Ascending aorta (tissue), 2 donors: ENCODE measurements at places on chromosomes 7 and 10. TPM values are rescaled to one million over a fixed set of nuclear protein-coding genes. Genes with fewer than 3 reads are reported as not detected.

The TEX47 gene
- not detected for total RNA-seq

DNA sequence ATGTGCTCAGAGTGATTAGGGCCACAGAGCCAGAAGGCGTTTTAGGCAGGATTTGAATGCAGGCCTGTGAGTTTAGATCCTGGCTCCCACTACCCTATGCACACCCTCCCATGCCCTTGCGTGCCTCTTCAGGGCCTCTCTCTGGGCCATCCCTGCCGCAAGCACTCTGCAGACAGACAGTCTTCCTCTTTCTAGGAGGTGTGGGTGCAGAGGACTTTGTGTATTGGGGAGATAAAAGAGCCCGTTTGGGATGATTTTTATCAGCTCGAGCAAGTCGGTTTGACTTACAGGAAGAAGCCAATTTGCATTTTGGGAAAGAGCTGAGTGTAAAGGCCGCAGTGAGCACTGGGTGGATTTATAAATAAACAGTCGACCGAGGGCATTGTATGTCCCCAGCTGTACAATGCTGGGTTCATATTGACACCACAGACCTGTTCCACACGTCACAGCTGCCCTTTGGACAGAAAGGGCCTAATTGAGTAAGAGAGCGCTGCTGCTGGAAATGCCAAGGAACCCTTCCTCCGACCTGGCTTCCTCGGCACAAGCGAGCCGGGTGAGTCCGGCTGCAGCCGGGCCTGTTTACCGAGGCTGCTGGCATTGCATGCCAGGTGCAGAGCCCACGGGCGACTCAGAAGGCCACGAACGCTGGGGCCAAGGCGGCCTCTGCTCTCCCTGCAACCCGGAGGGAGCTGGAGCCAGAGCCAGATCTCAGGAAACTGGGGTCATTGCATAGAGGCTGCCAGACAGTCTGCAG lies 25.1 kb downstream of the ZMIZ1 start:
- DNase-seq: peak; percentile 86
- H3K4me1 ChIP-seq: peaks cover 20% of the 10 kb centered on the region
- H3K27ac ChIP-seq: peak overlapping the region; percentile 86
- no peaks in the 10 kb centered on the region for H3K36me3 ChIP-seq
- H3K27me3 ChIP-seq: no peaks in the 10 kb centered on the region

The UCN3 gene
- total RNA-seq: not detected

DNA sequence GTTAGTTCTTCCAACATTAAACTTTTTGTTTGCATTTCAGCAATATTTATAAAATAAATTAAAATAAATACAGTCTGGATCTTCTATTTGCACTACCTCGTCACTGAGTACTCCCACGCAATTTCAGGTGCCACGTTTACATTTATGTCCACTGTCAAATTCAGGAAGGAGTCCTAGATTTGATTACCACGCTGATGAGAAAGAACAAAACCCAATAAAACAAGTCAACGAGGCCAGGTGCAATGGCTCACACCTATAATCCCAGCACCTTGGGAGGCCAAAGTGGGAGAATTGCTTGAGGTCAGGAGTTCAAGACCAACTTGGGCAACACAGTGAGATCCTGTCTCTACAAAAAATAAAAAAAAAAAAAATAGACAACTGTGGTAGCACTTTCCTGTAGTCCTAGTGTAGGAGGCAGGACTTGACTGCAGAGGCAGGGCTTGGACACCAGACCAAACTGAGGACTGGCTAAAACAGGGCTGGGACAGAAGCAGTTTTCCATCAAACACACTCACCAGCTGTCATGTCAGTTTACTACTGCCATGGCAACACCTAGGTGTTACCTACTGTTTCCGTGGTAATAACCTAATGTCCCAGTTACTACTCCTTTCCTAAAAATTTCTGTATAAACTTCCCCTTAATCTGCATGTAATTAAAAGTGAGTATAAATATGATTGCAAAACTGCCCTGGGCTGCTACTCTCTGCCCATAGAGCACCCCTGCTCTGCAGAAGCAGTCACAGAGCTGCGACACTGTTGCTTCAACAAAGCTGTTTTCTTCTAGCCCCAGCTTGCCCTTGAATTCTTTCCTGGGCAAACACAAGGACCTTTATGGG lies 341.7 kb downstream of the PARD3 start:
- H3K4me3 ChIP-seq: no peak overlapping the region
- no peak for DNase-seq
- no peaks in the 10 kb centered on the region for H3K27me3 ChIP-seq
- H3K36me3 ChIP-seq: no peaks in the 10 kb centered on the region

- no peaks in the 10 kb centered on the region for H3K36me3 ChIP-seq
- no peak for DNase-seq
- peak overlapping the region; percentile 81 for H3K27ac ChIP-seq
- H3K27me3 ChIP-seq: no peaks in the 10 kb centered on the region
Measured at GRCh38 chr10:71233482-71233892, 21.1 kb downstream of the UNC5B start.

The HOGA1 gene
- total RNA-seq: 2.6 TPM

- DNase-seq: no peak
- no peaks in the 10 kb centered on the region for H3K36me3 ChIP-seq
- peaks cover 44% of the 10 kb centered on the region for H3K4me1 ChIP-seq
Measured at GRCh38 chr10:72316748-72317435, 37.8 kb downstream of the DNAJB12 start.

DNA sequence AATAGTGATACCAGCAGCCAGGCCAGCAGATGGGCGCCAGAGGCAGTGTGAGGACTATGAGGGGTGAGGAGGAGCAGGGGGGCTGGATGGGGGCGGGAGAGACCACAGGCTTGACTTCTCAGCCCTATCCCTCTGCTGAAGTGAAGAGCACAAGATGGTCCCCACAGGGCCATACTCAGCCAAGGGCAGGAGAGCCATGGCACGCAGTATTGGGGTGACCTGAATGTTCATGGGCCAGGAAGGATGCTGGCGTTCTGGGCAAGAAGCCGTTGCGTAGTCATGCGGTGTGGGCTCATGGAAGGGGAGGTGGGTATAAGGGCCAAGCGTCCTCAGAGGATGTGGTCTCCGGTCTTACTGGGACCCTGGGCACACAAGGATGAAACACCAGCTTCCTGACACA lies 146.3 kb downstream of the PRKAG2 start:
- no peak overlapping the region for H3K4me3 ChIP-seq
- H3K36me3 ChIP-seq: no peaks in the 10 kb centered on the region
- H3K27ac ChIP-seq: no peak overlapping the region
- no peak for DNase-seq

The ELMO1 gene
- total RNA-seq: 40.8 TPM

The STEAP1B gene
- not detected for total RNA-seq

DNA sequence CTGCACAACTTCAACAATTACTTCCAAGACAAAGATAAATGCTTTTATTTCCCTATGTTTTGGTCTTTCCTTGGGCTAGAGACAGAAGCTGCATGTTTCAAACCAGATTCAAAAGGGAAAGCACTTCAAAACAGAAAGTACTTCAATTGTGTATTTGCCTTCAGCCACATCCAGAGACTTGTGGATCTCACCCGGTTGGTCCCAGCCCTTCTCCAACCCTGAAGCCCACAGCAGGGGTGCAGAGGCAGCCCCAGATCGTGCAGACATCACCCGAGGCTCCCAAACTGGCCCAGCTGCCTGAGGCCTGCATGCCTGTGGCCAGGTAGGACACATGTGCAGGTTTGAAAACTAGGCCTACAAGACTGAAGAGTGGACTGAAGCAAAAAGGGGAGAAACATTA lies 80.8 kb downstream of the ALOX5 start:
- H3K27me3 ChIP-seq: no peaks in the 10 kb centered on the region
- H3K4me1 ChIP-seq: no peaks in the 10 kb centered on the region
- H3K27ac ChIP-seq: no peak overlapping the region
- peaks cover 26% of the 10 kb centered on the region for H3K36me3 ChIP-seq
- H3K4me3 ChIP-seq: no peak overlapping the region
- no peak for DNase-seq

DNA sequence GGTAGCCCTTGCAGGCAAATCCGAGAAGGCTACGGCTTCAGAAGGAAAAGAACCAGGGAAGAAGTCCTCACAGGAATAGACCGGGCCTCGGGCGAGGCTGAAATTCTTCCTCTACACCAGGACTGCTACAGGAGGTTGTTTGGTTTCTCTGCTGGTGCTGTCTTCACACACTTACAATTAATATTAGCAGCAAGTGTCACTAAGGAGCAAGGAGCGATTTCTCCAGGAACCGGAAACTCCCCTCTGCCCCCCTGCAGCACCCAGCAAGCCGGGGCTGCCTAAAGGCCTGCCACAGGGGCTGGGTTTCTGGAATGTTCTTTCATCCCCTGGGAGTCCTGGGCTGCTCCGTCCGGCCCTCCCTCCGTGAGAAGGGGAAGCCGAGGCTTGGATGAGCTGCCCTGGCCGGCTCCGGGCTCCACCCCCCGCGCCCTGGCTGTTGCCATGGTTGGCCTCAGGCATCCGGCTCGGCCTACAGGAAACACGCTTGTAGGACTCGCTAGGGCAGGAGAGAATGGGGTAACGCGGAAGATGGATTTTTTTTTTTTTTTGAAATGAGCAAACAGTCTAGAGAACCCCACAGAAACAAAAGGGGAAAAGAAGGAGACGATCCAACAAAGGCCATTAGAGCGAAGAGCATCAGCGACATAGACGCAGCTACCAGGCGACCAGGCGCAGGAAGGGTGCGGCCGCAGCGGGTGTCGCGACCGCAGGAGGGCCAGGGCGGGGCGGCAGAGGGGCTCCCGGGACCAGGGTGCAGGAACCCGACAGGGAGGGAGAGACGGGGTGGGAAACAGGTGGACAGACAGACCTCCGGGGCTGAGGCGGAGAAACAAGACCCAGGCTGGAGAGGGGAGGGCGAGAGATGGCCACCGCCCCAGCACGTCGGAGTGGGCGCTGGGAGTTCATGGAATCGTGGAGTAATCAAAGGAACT lies 33.0 kb downstream of the EN2 start:
- H3K27ac ChIP-seq: no peak overlapping the region
- peak; percentile 63 for DNase-seq
- H3K4me1 ChIP-seq: no peaks in the 10 kb centered on the region
- H3K27me3 ChIP-seq: no peaks in the 10 kb centered on the region

DNA sequence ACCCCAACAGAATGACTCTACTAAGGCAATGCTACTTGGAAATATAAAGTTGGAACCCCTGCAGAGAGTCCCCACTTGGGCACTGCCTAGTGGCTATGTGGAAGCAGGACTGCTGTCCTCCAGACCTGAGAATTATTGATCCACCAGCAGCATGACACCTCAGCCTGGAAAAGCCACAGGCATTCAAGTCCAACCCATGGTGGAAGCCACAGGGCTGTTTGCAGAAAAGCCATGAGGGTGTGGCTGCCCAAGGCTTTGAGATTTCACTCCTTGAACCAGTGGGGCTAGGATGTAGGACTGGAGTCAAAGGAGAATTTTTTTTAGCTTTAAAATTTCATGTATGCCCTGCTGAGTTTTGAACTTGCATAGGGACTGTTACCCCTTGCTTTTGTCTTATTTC lies 13.6 kb upstream of the GHRHR start:
- no peak for DNase-seq
- H3K27ac ChIP-seq: no peak overlapping the region
- no peaks in the 10 kb centered on the region for H3K36me3 ChIP-seq
- no peaks in the 10 kb centered on the region for H3K4me1 ChIP-seq
- H3K4me3 ChIP-seq: no peak overlapping the region

DNA sequence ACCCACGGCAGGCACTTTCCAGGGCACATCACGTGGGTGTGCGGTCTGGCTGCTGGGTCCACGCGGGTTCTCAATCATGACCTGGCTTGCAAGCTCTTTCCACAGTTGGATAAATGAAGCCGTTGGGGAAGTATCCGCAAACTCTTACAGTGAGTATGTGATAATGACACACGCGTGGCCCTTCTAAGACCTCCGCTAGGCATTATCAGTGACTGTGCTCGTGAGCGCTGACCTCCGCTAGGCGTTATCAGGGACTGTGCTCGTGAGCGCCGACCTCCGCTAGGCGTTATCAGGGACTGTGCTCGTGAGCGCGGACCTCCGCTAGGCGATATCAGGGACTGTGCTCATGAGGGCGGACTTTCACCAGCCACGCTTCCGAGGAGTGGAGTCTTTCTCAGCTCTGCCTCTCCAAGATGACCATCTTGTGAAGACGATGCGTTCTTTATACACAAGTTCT lies 107.0 kb downstream of the WDR37 start:
- H3K27ac ChIP-seq: no peak overlapping the region
- H3K27me3 ChIP-seq: no peaks in the 10 kb centered on the region
- H3K4me3 ChIP-seq: no peak overlapping the region
- H3K4me1 ChIP-seq: no peaks in the 10 kb centered on the region
- H3K36me3 ChIP-seq: no peaks in the 10 kb centered on the region

DNA sequence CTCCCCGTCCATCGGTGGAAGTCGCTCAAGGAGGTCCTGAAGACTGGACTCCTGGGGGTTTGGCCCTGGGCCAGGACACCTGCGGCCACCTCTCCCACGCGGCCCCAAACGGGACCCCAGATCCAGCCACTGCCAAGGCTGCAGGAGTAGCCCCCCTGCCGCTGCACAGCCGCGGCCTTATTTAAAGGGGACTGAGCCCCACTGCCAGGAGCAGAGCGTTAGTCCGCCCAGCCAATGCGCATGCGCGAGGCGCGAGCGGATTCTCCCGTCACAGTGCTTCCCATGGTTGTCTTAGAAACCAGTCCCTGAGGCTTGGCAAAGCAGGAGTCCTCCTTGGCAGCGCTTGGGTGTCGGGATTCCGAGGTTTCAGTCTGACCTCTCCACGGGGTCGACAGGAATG lies 320.0 kb downstream of the ZNF716 start:
- no peaks in the 10 kb centered on the region for H3K27me3 ChIP-seq
- H3K4me3 ChIP-seq: no peak overlapping the region
- H3K4me1 ChIP-seq: no peaks in the 10 kb centered on the region
- no peak for DNase-seq
